ENCODE measurements at places on chromosomes 4 and X.

DNA sequence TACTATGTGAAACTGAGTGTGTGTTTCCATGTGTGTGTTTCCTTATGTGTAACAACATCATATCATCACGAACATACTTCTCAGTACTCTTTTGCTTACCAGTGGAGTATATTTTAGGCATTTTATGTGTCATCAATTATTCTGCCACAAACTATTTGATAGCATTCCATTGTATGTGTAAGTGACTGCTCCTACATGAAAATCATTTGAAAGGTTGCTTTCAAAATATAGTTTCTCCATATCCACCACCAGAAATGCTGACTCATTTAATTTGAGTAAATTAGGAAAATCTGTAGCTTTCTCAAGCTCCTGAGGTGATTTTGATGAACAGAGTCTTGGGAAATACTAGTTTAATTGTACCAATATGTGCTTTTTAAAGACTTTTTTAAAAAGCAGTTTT lies 376.2 kb downstream of the PCDH18 start:
- DNase-seq = no peak

DNA sequence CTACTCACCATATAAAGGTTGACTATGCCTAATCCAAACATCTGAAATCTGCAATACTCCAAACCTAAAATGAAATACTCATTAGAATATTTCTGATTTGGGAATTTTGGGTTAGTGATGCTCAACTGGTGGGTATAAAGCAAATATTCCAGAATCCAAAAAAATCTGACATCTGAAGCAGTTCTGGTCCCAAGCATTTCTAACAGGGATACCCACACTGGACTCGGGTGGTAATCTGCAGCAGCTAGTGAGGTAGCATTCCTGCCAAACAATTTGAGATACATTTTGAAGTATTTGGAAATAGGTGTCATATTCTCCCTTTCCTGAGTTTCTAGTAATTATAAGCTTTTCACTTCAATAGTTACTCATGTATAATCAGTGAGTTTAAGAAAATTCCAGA lies 49.6 kb upstream of the RPA4 start:
- no peak for DNase-seq

DNA sequence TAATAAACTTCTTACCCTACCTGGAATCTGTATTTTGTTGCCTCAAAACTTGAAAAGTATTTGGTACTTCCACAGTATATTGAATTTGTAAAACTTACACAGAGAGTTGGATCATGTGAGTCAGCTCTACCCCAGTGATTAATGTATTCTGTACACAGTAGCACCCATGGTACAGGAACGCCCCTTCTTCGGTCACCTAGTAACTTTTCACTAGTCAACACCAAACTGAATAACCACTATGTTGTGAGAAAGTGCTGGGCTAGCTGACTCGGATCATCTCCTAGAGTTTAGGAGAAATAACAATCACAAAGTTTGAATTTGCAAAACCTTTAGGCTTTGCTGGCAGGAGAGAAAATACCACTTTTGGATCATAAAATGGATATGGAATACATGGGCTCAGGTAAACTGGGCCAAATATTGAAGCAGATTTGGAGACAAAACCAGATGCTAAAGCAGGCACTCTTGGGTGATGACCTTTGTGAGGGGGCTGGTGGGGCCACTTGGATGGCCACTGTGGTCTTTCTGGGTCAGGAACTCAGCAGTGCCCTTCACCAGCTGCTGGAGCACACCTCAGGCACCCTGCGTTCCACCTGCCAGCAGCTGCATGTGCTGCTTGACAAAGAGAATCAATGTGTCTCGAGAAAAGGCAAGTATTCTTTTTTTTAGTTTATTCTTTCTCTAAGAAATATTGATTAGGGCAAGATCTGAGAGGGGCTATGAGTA lies at the start of gene DTHD1:
Gene DTHD1, plus strand, starts transcription at position 233 of the 723 bp plus-strand sequence. Its CDS starts 143 bp downstream, at position 376.
- DNase-seq = peak; percentile 33

DNA sequence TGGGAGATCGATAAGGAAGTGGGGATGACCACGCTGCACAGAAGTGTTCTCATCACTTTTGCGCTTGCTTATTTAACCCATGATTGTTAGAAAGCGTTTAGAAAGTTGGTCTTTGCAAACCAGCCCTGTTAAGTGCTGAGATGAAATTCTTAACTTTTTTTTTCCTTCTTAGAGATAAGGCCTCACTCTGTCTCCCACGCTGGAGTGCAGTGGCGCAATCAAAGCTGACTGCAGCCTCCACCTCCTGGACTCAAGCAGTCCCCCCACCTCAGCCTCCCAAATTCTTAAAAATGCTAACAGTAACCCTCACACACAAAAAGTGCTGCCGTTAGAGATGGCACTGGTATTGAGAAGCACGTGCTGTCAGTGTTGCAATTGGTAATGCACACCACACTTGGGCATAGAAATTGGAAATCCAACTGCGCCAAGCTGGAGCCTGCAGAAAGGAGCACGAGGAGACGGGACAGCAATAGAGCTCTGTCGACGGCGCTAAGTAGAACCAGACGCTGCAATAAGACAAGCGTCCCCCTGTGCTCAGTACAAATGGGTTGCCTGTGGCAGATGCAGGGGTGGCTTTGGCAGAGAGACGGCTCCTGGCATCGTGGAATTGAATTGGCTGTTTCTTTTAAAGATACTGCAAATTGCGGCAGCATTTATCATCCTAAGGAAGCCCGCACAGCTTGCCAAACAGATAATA lies 113.4 kb downstream of the TBL1X start:
- DNase-seq = no peak

GRCh38 chr4:121736735-121737351 lies 28.1 kb downstream of the SMIM43 start:
- no peak for DNase-seq

GRCh38 chr4:3442959-3443749 lies 1.4 kb downstream of the HGFAC start:
- peak; percentile 26 for DNase-seq

- no peak for DNase-seq
Observed at GRCh38 chr4:71288875-71289274, 49.9 kb upstream of the SLC4A4 start.
